ENCODE measurements at places on chromosomes 4 and X.

DNA sequence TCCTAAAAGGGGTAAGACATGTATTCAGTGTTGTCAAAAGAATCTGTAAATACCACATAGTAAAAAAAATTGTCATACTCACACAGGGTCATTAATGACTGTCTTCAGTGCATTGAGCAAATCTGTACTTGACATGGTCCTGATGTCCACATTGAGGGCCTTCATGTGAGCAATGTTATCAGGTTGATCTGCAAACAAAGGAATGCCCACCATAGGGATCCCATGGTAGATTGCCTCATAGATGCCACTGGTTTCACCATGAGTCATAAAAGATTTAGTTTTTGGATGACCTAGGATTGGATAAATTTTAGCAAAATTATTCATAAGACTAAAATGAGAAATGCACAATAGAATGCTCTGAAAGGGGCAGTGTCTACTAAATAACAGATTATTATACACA, 38.1 kb upstream of the UGT2B15 start:
- DNase-seq, result no peak

- no peak for DNase-seq
Observed at GRCh38 chrX:10756441-10756840, 136.1 kb upstream of the MID1 start.

DNA sequence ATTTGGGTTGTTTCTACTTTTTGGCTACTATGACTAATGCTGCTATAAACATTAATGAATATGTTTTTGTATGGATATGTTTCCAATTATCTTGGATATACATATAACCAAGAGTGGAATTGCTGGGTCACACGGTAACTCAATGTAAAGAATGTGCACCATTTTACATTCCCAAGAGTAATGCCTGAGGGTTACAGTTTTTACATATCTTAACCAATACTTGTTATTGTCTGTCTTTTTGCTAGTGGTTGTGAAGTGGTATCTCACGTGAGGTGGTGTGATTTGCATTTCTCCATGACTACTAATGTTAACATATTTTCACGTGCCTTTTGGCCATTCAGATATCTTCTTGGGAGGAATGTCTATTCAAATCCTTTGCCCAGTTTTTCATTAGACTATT, 200.3 kb upstream of the MAB21L2 start:
- DNase-seq, result no peak

DNA sequence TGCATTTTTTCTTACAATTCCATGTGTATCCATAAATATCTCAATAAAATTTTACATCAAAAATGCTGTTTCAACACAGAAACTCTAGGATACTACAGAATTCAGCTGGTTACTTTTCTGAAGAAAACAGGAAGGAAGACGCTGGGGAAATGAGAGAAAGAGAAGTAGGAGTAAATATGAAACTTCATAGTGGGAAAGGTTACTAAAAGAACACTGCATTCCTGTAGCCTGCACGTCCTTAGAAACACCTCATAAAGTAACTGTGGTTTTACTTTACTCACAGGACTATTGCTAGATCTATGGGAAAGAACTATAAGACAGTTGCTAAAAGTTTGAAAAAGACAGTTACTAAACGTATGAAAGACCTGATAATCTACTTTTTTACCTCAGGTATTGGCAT, 23.1 kb downstream of the ATP11C start:
- no peak for DNase-seq

- no peak for DNase-seq
Observed at GRCh38 chr4:73729534-73730165, 10.7 kb upstream of the CXCL8 start.

DNA sequence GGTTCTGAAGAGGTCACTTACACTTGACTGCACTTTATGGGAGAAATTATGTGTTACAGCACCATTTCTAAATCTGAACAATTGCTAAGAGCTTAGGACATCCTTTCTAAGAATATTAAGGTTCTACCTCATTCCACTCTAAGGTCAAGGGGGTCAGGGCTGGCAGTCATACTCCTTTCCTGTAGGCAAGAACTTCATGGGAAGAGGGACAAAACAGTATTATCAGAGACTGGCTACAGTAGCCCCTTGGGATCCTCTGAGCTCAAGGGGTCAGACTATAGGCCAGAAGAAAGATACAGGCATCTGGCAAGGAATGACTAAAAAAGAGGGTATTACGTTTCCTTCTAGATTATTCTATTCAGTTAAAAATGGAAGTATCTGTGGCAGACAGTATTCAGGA, 115.1 kb downstream of the RASL11B start:
- no peak for DNase-seq

GRCh38 chr4:78320349-78320935, 231.1 kb upstream of the ANXA3 start:
- DNase-seq, result no peak

DNA sequence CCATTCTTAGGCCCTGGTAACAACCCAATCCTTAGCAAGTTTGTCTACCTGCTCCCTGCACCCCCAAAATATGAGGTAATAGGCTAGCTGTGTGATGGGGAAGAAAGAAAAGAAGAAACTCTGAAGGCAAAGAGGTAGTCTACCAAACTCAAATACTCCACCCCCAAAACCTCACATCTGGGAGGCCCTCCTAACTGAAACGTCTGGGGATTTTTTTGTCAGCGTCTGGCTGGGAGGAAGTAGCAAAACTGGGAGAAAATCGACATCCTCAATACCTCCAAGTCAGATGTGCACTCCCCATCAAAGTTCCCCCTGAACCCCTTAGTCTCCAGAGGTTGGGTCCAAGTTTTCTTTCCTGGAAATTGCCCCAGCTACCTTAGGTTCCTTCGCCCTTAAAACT, 1.0 kb downstream of the LAMP2 start:
- DNase-seq, result no peak

DNA sequence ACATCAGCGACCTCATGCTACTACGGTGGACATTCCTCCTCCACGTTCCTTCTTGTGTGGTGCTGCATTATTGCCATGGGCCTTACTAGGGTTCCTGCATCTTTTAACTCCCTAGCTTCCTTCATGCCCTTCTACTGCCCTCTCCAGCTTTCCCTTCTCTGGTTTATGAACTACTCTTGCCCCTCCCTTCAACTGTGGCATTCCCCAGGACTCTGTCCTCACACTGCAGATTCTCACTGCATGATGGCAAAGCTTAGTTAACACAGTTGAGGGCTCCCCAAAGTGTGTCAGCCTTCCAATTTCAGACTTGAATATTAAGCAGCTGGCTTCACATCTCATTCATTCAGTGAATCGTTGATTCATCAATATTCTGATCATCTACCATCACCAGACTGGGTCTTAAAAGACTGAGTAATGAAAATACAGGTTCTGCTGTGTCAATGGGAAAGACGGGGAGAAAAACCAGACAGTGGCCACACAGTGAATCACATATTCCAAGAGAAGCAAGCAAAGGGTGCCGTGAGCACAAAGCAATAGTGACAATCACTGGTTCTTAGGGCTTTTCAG, 53.0 kb downstream of the ZFX start:
- no peak for DNase-seq

- DNase-seq, result no peak
Observed at GRCh38 chr4:176438401-176438800, 118.6 kb downstream of the SPCS3 start.

GRCh38 chrX:8726031-8726652, 5.8 kb downstream of the ANOS1 start:
- DNase-seq, result no peak

GRCh38 chr4:128682942-128683666, 126.4 kb upstream of the JADE1 start:
- DNase-seq, result no peak

- no peak for DNase-seq
Observed at GRCh38 chr4:88609387-88609786, 17.1 kb downstream of the HERC3 start.

DNA sequence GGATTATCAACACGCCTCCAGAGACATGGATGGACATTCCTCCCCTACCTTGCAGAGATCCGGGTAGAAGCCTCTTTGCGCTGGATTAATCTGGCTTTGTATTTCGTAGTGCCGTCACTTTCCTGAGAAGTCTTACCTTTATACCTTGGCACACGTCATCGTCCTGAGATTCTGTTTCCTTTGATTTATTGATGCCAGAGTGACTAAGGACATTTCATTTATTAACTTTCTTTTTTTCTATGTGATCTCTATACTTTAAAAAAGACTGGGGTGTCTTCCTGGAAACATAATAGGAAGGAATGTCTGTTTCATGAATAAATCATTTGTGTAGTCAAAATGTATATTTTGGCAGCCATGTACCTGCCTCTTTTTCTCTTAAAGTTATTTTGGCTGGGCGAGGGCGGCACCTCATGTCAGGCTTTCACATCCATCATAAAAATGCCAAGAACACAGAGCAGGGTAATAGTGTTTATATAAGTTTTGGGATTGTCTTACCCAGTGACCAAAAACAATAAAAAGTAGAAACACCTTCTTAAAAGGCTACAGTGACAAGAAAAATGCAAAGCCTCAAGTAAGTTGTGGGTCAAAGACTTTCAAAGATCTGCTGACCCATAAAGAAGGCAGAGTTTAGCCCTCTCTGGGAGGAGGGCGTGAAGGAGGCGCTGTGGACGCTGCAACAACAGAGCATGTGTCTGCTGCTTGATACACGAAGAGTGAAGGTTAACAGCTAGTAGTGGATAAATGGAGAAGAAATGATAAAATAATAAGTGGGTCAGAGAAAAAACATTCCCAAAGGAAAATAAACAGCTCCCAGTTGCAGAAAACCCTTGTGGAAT, 124.4 kb downstream of the SHROOM3 start:
- no peak for DNase-seq

Data from hematopoietic multipotent progenitor cell treated with erythropoietin and hydrocortisone succinate and interleukin-3 and kit ligand, for 15 days (in vitro differentiated cells).